ENCODE measurements at places on chromosomes 7 and 10.

GRCh38 chr10:32160864-32161263, 104.6 kb upstream of the KIF5B start:
- no peak for DNase-seq

DNA sequence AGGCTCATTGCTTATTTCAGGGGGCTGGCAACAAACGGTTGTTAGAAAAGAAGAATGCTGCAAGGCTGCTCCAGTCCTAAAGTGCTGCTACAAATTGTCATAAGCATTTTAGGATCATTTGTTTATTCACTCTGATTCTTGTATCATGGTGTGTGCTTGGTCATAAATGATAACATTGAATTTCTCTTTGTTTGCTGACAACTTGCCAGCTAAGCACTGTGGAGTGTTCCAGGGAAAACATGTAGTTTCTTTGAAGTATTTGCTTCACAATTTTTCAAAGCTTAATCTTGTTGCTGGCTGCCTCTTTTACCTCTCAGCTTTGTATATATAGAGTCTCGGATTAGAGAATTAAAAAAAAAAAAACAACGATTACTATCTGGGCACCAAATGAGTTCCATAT, 263.0 kb downstream of the PHF14 start:
- no peak for DNase-seq

GRCh38 chr10:122116331-122116730, 127.4 kb downstream of the TACC2 start:
- no peak for DNase-seq

DNA sequence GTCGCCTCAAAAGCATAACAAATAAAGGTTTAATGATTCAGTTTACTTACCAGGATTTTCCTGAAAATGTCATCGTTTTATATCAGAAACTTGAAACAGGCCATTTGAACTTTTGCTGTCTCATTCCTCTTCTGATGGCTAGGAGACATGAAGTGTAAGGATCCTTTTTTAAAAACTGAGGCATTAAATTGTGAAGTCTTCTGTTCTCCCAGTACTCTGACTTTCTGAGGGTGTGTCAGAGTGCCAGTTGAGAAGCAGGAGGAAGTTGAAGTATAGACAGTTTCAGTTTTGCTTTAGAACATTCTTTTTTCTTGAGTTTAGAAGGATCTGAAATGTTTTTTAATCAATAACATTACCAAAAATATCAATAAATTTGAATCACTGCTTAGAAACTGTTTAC, at the start of gene SAMD9L:
TSS of gene SAMD9L (minus strand) at position 242 of the 400 bp plus-strand sequence. CDS start 12,414 bp downstream, outside the sequence.
- no peak for DNase-seq

DNA sequence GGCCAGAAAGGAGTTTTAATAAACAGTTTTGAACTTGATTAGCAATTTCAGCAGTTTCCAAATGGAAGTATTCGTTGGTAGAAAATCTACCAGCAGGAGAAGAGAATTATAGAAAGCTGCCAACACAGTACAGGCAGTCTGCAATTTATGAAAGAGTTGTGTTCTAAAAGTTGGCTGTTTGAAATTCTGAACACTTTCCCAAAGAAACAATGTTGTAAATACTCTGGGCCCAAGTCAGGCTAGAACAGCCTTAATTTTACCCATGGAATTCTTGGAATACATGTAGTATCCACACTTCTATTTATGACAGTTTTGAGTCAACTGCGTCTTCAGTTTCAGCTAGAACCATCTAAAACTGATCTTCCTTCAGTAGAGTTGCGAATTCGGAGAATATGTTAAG, 42.5 kb downstream of the AVL9 start:
- DNase-seq: no peak

DNA sequence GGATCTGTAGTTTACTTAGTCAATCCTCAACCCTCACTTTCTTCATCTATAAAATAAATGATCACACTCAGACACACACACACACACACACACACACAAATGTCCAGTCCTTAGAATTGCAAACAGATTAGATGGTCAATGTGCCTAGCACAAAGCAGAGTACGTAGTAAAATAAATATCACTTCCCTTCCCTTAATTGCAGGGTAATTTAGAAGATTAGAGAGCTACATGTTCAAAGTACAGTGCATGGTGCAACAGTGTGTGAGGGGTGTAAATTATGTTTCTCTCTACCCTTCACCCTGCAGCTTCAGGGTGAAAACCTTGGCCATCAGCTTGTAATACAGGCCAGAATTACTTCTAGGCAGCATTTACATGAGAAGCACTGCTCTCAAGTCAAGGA, 187.0 kb upstream of the GHITM start:
- DNase-seq: no peak

DNA sequence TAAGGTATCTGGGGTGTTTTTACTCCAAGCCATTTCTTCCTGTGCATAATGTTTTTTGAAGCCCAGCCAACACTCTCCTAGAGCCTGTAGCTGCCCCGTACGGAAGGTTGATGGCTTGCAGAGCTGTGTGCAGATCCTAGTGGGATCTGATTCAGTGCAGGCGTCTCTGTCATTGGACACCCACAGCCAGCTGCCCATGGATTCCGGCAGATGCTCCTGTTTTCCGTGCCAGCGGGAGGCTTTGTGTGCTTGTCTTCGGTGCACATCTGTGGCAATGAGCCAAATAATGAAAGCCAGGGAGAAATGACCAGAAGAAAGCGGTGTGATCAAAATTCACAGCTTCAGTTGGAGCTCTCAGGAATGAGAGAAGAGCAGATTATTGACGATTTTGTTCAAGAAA, 426.4 kb downstream of the TYW1 start:
- DNase-seq: no peak

DNA sequence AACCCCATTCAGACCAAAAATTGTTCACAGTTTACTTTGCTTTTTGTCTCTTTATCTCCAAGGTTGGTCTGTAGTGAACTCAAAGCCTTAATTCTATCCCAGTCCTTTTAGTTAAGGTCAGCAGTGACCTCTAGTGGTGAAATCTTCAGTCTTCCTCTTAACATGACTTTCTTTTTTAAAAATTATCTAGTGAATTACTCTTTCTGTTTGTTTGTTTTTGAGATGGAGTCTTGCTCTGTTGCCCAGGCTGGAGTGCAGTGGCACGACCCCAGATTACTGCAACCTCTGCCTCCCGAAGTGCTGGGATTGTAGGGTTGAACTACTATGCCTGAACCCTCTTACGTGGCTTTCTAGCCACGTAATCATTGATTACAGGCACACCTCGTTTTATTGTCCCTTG, 25.0 kb downstream of the ZNF487 start:
- no peak for DNase-seq

- DNase-seq: no peak
These were observed 4.1 kb downstream of the NEUROD6 start for GRCh38 chr7:31336202-31337001.

DNA sequence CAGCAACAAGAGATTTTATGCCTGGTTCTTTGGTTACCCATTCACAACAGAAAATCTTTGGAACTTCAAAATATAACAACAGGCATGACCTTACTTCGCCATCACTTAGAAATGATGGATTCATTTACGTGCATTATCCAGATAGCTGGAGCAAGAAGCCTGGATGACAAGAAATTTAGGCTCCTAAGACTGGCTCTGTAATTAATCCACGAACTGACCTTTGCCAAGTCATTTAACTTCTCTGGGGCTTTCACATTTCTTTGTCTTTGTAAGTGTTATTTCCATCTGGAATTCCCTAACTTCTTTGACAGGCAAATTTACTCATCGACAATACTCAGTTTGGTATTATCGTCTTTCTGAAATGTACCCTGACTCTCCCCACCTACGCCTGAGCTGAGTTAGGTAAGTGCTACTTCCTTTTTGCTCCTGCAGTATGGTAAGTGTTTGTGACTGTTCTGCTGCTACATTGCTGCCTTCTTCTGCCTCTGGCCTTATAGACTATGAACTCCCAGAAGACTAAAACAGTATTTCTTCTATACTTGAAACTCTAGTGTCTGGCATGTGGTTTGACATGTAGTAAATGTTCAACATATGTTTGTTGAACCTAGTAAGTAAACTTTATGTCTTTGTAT, 5.5 kb upstream of the MDFIC start:
- DNase-seq: no peak

GRCh38 chr10:78655979-78656378, 412.8 kb upstream of the ZMIZ1 start:
- no peak for DNase-seq

GRCh38 chr7:72042855-72043254, 369.3 kb downstream of the CALN1 start:
- DNase-seq: no peak

DNA sequence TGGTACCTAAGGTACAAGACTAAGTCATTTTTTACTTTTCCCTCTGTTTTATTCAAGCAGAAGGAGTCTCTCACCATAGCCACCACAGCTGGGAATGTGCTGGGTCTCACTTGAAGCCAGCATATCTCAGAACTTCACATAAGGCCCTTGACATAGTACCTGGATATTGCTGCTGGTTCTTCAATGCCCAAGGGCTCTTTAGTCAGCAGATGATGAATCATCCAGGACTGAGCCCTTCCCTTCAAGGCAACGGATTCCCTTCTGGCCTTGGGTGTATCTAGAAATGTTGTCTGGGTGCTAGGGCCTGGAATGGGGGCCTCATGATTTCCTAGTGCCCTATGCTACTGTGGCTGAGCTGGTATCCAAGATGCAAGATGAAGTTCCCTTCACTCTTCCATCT, 93.9 kb downstream of the ADCYAP1R1 start:
- DNase-seq: no peak

- no peak for DNase-seq
These were observed 15.2 kb upstream of the FBXW4 start for GRCh38 chr10:101710059-101710695.

DNA sequence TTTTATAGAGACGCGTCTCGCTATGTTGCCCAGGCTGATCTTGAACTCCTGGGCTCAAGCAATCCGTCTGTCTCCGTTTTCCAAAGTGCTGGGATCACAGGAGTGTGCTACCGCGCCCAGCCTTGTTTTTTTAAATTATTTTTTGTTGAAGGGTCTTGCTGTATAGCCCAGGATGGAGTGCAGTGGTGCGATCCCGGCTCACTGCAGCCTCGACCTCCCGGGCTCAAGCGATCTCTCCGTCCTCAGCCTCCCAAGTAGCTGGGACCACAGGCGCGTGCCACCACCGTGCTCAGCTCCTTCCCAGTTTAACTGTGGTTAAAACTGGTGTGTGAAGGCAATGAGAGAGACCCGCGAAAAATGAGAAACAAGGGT, 11.0 kb upstream of the HNRNPF start:
- DNase-seq: no peak

- no peak for DNase-seq
These were observed 34.6 kb upstream of the PDE1C start for GRCh38 chr7:32104766-32105165.

DNA sequence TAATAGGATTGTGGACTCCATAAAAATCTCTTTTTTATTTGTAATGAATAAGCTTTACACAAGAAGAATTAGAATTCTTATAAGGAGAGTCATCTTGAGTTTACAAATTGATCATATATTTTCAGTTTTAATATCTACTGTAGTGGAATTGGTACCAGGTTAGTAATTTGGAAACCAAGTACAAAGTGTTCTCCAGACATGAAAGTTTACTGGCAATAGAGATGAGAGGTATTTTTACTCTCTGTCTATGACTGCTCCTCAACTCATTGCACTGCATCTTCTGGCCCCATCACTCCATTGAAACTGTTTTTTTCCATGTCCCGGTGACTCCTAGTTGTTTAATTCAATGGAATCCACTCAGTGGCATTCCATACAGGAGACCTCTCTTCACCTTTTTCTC, 164.5 kb upstream of the SMIM30 start:
- DNase-seq: no peak
